ENCODE measurements at places on chromosomes 4 and X. TPM values are rescaled to one million over a fixed set of nuclear protein-coding genes. Genes with fewer than 3 reads are reported as not detected.

- no peak for DNase-seq
These were observed 199.9 kb downstream of the ENOX2 start for GRCh38 chrX:130702867-130703707.

- no peak for DNase-seq
These were observed 1393.4 kb upstream of the PCDH7 start for GRCh38 chr4:29326816-29327215.

DNA sequence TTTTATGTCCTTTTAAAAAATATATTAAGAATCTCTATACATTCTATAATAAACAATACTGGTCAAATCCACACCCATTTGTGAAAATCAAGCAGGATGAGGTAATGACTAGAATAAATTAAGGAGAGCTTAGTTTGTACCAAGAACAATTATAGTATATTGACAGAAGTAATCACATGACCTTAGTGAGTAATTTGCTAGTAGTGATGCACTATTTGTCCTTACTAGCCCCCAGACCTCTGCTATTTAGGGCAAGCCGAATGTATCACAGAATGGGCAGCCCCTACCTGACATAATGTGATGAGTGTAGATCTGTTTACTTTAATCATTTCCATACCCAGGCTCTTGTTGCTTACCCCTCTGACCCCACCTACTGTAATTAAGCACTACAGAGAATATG, 15.8 kb downstream of the ATP1B4 start:
- no peak for DNase-seq

DNA sequence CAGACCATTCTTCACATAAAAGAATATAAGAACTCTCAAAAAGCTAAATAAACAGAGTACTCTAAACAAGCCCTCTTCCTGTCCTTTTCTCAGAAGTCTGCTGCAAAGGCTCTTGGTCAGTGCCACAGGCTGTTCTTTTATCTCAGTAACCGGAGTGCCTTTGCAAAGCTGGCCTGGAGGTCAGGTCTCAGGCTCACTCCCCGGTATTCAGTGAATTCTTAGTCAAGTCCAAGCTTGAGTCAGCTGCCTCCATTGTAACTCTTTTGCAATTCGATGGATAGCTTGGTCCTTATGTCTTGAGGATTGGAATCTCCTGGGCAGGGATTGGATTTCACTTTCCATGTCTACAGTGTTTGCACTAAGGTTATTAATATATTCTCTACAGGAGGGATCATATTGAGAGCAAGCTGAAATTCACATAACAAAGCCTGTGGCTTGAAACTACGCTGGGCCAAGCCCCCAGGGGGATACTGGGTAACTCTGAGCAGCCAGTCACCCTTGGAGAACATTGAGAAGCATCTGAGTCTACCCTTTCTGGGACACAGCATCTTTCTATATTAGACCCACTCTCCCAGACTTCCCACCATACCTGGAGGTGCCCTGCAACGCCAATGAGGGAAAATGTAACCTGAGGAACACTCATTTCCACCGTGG, 10.0 kb upstream of the HS6ST2 start:
- no peak for DNase-seq

ADH1B gene
- total RNA-seq = 2,315 TPM

ZNF157 gene
- total RNA-seq = not detected

Measured in mesenteric fat pad (tissue), 1 donor.